Activated T-helper 9 cell treated with anti-CD3 and anti-CD28 coated beads, Interleukin-2, amount 50 U/mL, for 16 hours (primary cell): ENCODE measurements at places on chromosomes 2 and 18.

DNA sequence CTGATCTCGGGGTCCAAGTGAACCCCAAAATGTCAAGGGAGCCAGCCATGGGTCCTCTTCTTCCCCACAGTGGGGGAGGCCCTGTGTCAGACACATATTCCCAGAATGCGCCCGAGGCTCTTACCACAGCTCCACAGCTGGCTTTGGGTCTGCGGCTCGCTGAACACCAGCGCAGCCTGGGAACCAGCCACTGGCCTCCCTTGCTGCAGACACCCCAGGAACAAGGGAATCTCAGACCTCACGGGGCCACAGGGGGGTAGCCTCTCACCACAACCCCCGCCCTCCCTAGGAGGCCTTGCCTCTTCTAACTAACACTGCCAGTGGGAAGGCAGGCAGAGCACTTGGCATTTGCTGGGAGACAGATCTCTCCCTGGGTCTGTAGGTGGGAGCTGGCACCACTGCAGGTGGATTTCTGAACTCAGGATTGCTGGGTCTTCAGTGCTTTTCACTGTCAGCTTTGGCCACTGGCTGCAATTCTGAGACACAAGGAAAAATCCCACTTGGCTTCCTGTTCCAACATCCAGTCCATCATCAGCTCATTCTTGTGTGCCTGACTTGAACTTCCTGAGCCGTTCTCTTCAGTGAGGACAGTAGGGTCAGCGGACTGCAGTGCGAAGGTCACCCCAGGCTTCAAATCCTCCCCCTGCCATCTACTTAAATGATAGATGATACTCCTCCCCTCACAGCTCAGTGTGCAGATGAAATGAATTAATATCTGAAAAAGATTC, 128.7 kb downstream of the CAPN13 start:
- no peak for DNase-seq

DNA sequence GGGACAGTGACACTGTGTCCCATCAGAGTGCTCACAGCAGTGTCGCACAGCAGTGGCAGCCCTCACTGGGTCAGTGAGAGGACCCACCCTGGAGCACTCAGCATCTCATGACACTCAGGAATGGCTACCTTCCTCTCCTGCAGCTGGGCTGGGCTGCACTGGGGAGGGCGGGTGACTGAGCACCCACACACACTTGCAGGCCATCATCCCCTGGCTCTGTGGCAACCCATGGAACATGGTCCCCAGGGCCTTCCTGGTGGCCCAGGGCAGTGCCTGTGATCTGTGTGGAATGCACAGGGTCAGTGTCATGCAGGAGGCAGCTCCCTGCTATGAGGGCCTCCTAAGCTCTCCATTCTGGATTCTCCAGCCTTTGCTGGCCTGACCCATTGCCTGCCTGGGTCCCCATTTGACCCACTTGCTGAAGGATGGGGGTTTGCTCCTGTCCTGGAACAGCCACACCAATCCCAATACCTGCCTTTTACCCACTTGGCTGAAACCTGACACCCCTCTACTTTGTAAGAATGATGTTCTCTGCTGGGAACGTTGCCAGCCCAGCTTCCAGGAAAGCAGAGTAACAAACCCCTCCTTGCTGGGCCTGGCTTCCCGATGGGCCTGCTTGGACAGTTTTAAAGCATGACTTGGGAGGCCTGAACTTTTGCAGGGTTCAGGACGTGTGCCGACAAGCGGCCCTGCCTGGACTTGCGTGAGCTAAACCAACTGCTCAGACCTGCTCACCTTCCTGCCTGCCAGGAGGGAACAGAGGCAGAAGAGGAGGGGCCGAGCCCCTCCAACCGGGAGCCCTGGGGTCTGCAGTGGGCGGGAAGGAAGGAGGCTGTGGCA, 13.7 kb downstream of the HS6ST1 start:
- no peak for DNase-seq

GRCh38 chr2:236550290-236550689, 19.3 kb upstream of the ACKR3 start:
- DNase-seq = no peak

DNA sequence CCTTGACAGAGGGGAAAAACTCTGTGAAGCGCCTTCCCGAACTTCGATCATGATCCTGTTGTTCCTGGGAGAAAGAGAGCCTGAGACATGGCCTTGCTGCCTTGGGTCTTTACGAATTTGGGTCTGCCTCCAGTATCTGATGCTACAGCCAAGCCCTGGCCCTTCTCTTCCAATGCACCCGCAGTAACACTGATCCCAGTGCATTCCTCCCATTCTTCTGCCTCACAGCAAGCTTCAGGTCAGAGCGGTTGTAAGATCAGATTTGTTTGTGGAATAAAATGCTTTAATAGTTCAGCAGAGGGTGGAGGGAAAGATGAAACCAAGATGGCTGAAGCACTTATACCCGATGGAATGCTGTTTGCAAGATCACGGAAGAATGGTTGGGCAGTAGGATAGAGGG, 196.7 kb upstream of the SIX2 start:
- no peak for DNase-seq

DNA sequence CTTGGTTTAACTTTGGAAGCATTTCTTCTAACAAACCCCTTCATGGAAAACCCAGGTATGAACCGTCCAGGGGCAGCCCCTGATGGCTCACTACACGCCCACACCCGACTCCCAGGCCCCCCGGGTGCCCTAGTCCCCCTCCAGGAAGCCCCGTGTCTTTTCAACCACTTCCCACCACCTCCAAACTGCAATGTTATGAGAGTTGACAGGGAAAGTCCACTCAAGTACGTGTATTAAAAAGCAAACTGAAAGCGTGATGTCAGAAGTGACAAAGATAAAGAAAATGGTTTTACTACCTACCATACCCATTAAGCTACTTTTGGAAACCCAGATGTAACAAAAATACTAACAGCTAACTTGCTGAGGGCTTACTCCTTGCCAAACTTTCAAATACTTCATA, 51.5 kb downstream of the L3MBTL4 start:
- DNase-seq = no peak

- DNase-seq = no peak
Observed at GRCh38 chr2:134621939-134622705, 96.7 kb downstream of the TMEM163 start.

- DNase-seq = no peak
Observed at GRCh38 chr2:163132850-163133249, 294.3 kb upstream of the KCNH7 start.

DNA sequence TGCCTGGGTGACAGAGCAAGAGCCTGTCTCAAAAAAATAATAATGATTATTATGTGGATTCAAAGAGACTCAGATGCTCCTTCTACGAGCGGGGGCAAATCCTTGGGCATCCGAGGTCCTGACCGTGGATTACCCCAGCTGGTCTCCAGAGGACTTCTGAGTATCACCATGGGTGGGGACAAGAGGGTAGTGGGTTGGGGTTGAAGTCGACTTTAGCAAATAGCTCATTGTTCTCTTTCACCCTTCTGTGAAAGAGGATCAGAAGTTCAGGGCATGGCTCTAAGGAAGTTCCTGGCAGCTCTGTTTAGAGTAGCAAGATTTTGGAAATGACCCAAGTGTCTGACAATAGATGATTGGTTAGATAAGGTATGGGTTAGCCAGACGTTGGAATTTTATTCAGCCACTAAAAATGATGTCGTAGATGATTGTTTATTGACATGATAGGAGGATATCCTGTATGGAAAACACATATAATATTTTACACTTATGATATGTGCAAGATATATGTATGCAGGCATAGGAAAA, 59.0 kb upstream of the SPRED2 start:
- DNase-seq = no peak

GRCh38 chr2:45178359-45178758, 169.1 kb upstream of the SIX2 start:
- no peak for DNase-seq
